ENCODE measurements at places on chromosomes 7 and 10. TPM values are rescaled to one million over a fixed set of nuclear protein-coding genes. Genes with fewer than 3 reads are reported as not detected.

Gene LGI1
- not detected for total RNA-seq

Gene DNTT
- not detected for total RNA-seq

Gene CPA1
- total RNA-seq = not detected

Gene NANOS1
- 0.39 TPM for total RNA-seq

Gene MRLN
- total RNA-seq = 0.43 TPM

Gene ACBD7
- total RNA-seq = 0.27 TPM

Gene ZNF282
- 27.0 TPM for total RNA-seq

All from HT1080 (cell line).